ENCODE measurements at places on chromosomes 4 and X. TPM values are rescaled to one million over a fixed set of nuclear protein-coding genes. Genes with fewer than 3 reads are reported as not detected.

- H3K36me3 ChIP-seq = no peaks in the 10 kb centered on the region
- no peaks in the 10 kb centered on the region for H3K4me1 ChIP-seq
- DNase-seq = no peak
These were observed 240.5 kb downstream of the STIM2 start for GRCh38 chr4:27101126-27101525.

DNA sequence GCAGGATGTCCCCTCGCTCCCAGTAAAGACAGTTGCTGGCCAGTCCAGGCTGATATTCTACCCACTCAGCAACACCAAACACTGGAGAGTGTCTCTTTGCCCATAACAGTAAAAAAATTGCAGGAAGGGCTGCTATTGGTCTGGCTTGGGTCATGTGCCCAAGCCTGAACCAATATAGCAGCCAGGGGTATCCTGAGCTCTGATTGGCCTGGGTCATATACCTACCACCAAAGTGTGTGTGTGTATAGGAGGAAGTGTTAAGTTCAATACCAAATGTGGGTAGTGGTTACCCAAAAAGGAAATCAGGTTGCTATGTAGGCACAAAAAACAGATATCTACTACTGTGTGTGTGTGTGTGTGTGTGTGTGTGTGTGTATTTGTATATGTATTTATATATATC, 373.2 kb downstream of the BCOR start:
- DNase-seq = no peak
- H3K4me3 ChIP-seq = no peak overlapping the region
- no peaks in the 10 kb centered on the region for H3K4me1 ChIP-seq
- H3K27ac ChIP-seq = no peak overlapping the region

- no peak for DNase-seq
- H3K36me3 ChIP-seq = no peaks in the 10 kb centered on the region
- H3K27me3 ChIP-seq = no peaks in the 10 kb centered on the region
- no peak overlapping the region for H3K27ac ChIP-seq
- no peak overlapping the region for H3K4me3 ChIP-seq
- no peaks in the 10 kb centered on the region for H3K4me1 ChIP-seq
These were observed 192.7 kb downstream of the PTTG2 start for GRCh38 chr4:38152721-38153386.

DNA sequence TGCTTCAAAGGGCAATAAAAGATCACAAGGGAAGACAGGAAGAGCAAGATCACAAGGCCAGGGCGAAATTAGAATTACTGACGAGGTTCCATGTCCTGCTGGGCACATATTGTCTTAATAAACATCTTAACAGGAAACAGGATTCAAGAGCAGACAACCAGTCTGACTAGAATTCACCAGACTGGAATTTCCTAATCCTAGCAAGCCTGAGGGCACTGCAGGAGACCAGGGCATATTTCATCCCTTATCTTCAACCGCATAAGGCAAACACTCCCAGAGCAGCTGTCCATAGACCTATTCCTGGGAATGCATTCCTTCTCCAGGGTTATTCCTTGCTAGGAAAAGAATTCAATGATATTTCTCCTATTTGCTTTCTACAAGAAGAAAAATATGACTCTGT, 12.4 kb upstream of the TDO2 start:
- H3K36me3 ChIP-seq = no peaks in the 10 kb centered on the region
- no peak overlapping the region for H3K27ac ChIP-seq
- no peak for DNase-seq
- no peaks in the 10 kb centered on the region for H3K27me3 ChIP-seq
- no peak overlapping the region for H3K4me3 ChIP-seq

DNA sequence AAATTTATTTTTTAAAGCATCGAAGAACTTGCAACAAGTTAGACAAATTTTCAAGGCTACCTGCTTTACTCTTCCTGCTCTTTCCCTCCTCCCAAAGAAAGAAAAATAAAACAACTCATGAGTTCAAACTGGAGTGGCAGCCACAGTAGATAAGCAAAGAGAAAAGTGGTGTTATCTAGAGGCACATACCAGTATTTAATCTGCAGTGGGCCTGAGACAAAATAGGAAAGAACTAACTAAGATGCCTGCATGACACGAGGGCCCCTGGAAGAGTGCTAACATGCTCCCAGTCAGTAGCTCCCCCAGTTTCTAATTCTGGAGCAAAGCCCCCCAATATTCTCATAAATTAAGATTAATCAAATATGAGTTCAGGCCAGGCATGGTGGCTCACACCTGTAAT, 7.9 kb downstream of the ARL9 start:
- DNase-seq = no peak
- H3K27me3 ChIP-seq = no peaks in the 10 kb centered on the region
- no peaks in the 10 kb centered on the region for H3K36me3 ChIP-seq

DNA sequence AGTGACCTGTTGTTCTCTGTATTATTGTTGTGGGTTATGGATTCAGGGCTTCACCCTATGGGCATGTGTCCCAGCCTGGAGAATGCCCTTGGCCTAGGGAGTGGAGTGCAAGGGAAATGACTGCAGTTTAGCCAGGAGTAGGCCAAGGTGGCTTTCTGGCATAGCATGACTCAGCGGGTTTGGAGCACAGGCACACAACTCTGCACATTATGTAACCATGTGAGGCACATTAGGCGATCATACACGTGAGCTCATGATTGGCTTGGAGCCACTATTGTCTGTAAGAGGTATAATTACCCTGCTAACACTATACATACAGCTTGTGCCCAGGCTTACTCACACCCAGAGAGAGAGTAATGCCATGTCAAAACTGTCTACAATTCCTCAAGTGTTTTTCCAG, 35.1 kb upstream of the TACR3 start:
- no peak overlapping the region for H3K4me3 ChIP-seq
- no peak for DNase-seq
- no peaks in the 10 kb centered on the region for H3K4me1 ChIP-seq

GRCh38 chrX:18997916-18998315, 14.0 kb upstream of the PHKA2 start:
- DNase-seq = no peak
- H3K4me3 ChIP-seq = no peak overlapping the region
- H3K27me3 ChIP-seq = no peaks in the 10 kb centered on the region

- no peaks in the 10 kb centered on the region for H3K36me3 ChIP-seq
- H3K27ac ChIP-seq = no peak within 1 kb of the TSS
- peak; percentile 34 for DNase-seq
- H3K4me3 ChIP-seq = no peak within 1 kb of the TSS
These were observed at the start of gene GABRQ for GRCh38 chrX:152637649-152638442. TSS of gene GABRQ (plus strand) at chrX:152637895. CDS start at chrX:152638203, 308 bp downstream.

DNA sequence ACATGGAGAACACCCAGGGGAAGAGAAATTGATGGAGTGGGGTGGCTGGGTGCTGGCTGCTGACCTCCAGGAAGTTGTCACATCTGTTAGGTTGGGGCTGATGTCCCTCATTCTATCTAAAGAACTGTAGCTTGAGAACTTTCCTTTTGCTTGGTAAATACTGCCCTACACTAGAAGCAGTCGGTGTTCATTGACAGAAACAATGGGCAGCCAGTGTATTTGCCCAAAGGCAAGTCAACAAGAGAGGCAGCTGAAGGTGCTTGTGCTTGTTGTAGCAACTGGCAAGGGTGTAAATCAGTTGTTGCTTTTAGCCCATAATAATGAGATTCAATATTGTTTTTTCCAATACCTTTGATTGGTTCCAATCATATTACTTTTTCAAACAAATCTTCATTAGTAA, 956 bp downstream of the TMEM154 start:
- no peak for DNase-seq
- H3K4me1 ChIP-seq = no peaks in the 10 kb centered on the region
- H3K36me3 ChIP-seq = no peaks in the 10 kb centered on the region
- no peak overlapping the region for H3K27ac ChIP-seq
- no peak overlapping the region for H3K4me3 ChIP-seq

DNA sequence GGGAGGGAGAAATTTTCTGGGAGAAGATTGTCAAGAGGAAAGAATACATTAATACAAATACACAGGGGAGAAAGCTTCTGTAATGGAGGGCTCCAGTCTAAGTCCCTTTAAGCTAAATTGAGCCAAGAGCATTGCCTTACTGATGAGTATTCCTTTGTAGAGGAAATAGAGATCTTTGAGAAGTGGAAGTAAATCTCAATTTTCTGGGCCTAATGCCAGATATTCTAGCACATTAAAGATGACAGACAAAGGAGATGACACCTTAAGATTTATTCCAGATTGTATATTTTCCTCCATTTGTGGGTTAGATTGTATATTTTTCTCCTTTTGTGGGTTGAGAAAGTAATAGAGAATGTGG, 28.5 kb upstream of the SMAD1 start:
- DNase-seq = no peak
- H3K4me3 ChIP-seq = no peak overlapping the region
- H3K27ac ChIP-seq = no peak overlapping the region
- no peaks in the 10 kb centered on the region for H3K36me3 ChIP-seq
- peaks cover 1% of the 10 kb centered on the region for H3K4me1 ChIP-seq

DNA sequence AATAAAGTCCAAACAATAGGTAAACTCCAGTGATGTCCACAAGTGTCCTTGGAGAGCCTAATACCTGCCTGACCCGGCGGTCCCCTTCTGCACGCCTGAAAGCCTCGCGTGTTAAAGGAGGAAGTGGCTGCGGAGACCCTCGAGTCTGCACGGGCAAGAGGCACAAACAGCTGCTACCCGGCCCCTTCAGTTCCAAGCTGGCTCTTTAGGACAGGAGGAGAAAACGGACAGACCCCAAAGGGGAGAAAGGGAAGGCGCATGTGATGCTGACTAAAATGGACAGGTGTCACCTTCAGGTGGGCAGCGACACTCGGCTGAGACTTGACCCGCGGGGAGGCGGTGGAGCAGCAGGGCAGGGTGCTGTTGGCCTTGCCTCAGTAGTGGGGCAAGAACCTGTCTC, 102.7 kb upstream of the TENM3 start:
- peaks cover 26% of the 10 kb centered on the region for H3K4me1 ChIP-seq
- no peaks in the 10 kb centered on the region for H3K36me3 ChIP-seq
- no peak overlapping the region for H3K27ac ChIP-seq
- H3K27me3 ChIP-seq = peaks cover 12% of the 10 kb centered on the region
- H3K4me3 ChIP-seq = no peak overlapping the region

DNA sequence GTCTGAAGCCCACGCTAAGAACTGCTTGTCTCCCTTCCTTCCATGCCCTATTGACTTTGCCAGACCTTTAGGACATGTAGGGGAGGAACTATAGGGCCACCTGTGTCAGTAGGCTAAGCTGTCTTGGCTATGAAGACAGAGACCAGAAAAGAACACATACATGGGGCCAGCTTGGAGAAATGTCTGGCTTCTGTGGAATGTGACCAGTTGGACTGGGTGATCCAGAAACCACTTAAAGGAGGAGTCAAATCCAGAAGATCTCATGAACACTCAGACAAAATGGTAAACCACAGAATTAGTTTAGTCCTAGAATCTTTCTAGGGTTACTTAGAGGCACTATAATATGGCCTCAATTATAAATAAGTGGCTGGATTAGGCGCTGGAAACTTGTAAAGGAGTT, 42.0 kb downstream of the PHKA2 start:
- no peak overlapping the region for H3K27ac ChIP-seq
- H3K36me3 ChIP-seq = peaks cover 5% of the 10 kb centered on the region
- no peaks in the 10 kb centered on the region for H3K27me3 ChIP-seq
- no peak overlapping the region for H3K4me3 ChIP-seq
- no peak for DNase-seq

DNA sequence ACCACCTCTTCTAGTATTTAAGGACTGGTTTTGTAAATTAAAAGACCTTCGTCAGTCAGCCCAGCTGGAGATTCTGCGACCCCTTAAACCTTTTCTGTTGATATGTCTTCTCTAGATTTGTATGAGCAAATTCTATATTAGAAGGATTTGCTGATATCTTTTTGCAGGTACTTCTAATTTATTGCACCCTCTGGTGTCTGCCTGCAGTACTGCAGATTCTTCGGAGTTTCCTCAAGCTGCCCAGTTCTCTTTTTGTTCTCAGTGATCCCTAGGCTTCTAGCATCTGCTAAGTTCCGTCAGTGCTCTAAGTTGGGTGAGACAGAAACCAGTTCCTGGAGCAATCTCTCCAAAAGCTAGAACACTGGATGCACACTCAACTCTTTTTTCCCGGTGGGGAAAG, 545.2 kb downstream of the C4orf33 start:
- H3K27ac ChIP-seq = no peak overlapping the region
- peak; percentile 52 for DNase-seq
- no peaks in the 10 kb centered on the region for H3K36me3 ChIP-seq
- no peaks in the 10 kb centered on the region for H3K4me1 ChIP-seq
- H3K4me3 ChIP-seq = no peak overlapping the region
- H3K27me3 ChIP-seq = no peaks in the 10 kb centered on the region

DNA sequence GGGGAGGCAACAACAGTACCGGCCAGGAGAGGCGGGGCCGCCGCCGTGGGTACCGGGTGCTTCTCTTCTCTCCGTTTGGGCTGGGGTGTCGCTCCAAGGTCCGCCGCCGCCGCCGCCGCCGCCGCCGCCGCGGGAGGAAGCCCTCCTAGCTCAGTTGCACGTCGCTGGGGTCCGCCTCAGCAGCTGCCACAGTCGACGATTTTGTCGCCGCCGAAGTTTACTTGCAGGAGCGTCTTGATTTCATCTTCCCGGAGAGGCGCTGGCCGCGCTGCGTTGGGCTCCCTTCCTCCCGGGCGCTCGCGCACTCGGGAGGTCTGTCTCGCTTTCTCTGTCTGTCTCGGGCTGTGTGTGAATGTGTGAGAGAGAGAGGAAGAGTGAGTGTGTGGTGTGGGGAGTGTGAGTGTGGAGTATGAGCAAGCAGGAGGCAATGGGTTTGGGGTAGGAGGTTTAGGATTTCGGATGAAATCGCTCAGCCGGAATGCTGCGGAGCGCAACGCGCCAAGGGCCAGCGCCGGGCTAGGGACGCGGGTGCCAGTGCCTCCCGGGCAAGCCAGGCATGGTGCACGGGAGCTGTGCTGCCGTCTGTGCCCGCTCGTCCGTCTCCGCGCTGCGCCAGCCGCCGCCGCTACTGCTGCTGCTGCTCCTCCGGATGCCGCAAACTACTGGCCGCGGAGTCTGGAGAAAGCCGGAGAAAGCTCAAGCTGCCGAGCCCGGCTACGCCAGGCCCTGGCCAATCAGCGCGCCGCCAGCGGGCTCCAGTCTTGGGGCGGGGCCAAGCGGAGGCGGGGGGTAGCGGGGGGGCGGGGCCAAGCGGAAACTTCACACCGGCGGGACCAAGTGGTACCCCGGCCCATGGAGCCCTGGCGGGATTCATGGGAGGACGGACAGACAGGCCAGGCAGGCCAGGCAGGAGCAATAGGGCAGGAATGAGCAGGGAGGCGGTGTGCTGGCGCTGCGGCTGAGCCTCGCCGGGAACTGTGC, at the start of gene PCDH19:
TSS of gene PCDH19 (minus strand) at position 664 of the 981 bp plus-strand sequence. CDS start 1,676 bp downstream, outside the sequence.
- peak within 1 kb of the TSS; percentile 45 for H3K4me3 ChIP-seq
- peaks cover 4% of the 10 kb centered on the region for H3K27me3 ChIP-seq
- no peaks in the 10 kb centered on the region for H3K36me3 ChIP-seq

GRCh38 chr4:146465628-146466027, 56.1 kb downstream of the SLC10A7 start:
- H3K27me3 ChIP-seq = no peaks in the 10 kb centered on the region
- no peak overlapping the region for H3K27ac ChIP-seq
- no peak overlapping the region for H3K4me3 ChIP-seq
- no peak for DNase-seq
- no peaks in the 10 kb centered on the region for H3K4me1 ChIP-seq
- H3K36me3 ChIP-seq = no peaks in the 10 kb centered on the region

ADAMTS3 gene
- 0.25 TPM for total RNA-seq

RPA4 gene
- 2.5 TPM for total RNA-seq

TLL1 gene
- 0.25 TPM for total RNA-seq

ANXA3 gene
- 16.4 TPM for total RNA-seq

SYNPO2 gene
- 10.9 TPM for total RNA-seq

F8A1 gene
- 0.42 TPM for total RNA-seq

SCML1 gene
- 14.2 TPM for total RNA-seq

MAGEC2 gene
- total RNA-seq = not detected

MTNR1A gene
- total RNA-seq = not detected

HS3ST1 gene
- 0.25 TPM for total RNA-seq

PAQR3 gene
- 7.9 TPM for total RNA-seq
